ENCODE measurements at places on chromosomes 11 and 22.

- no peak for DNase-seq
Observed at GRCh38 chr22:37604875-37605274, 3.8 kb upstream of the GGA1 start.

DNA sequence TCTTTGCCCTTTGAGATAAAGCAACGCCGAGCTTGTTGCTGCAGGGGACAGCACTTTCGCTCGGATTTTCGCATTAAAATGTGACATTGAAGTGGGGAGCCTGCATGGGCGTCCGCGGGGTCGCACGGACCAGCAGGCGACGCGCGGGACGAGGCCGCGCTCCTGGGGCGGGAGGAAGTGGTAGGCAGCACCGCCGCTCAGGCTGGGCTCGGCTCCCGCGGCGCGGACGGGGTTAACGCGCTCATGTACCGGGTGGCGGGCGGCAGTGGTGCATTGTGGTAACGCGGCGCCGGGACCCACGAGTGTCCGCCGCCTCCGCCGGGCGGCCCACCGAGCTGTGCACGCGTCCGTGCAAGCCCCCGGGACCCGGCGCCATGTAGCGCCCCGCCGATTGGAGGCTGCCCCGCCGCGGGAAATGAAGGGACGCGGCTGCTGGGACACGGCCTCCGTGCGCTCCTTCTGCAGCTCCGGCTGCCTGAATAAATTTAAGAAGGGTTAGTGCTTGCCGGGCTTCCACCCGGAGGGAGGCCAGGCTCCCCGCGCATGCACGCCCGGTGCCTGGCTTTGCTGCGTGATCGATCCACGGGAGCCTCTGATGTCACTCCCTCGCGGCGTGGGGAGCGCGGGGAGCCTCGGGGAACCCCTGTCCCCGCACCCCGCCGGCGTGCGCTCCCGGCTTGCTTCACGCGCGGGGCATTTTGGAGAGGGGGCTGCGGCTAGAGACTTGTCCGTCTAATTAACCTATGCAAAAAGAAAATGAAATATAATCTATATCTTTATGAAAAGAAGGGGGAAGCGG lies 127.7 kb downstream of the OSBP2 start:
- DNase-seq, result no peak

DNA sequence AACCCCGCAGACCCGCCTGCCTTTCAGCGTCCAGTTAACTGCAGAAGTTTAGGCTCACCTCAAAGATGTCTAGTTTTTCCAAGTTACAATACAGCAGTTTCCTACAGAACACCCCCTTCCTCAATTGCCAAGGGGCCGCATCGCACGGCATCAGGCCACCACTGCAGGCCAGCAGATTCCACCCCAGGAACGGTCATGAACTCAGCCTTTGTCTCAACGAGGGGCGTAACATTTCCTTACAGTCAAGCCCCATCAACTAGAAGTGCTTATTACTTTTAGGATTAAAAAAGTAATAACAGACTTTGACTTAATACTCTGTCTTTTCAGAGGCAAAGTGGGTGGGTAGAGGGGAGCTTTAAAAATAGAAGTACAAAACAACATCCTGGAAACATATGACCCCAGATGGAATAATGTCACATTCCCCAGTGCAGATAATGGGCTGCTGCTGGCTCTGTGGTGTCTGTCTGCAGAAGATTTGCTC lies 36.3 kb downstream of the PPP2R1B start:
- no peak for DNase-seq

- no peak for DNase-seq
Observed at GRCh38 chr11:97149741-97150140, 759.9 kb downstream of the JRKL start.

GRCh38 chr11:106683435-106683834 lies 334.8 kb downstream of the GUCY1A2 start:
- DNase-seq, result no peak

DNA sequence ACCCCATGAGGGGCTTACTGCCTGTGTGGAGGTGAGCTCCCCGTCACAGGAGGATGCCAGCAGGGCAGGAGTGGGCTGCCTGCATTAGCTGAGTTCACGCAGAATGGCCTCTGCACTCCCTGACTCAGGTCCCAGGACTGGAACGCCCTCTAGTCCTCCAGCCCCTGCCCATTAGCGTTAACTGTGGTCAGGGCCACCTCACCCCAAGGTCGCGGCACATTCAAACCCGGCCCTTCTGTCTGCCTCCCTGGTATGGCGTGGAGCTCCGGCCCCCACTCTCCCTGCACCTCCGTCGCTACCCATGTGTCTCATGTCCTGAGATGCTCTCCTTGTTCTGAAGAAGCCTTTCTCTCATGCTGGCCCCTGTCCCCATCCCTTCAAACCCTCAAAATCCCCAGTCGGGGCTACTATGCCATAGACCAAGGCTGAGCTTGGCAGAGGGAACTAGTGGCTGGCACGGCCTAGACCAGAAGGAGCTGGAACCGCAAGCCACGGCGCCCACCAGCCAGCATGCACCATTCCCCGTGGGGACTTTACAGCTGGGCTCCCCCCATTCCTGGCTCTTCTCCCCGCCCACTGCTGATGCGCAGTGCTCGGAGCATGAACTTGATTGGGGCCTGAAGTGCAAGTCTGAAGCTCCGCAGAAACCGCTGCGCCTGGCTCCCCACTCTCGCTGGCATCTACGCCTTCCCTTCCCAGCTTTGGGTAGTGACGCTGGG lies 79.5 kb upstream of the RTL6 start:
- no peak for DNase-seq
